NCI-H2171 treated with DMSO at 0.1 percent for 48 hours (cell line): ENCODE measurements at places on chromosomes 2 and 18.

DNA sequence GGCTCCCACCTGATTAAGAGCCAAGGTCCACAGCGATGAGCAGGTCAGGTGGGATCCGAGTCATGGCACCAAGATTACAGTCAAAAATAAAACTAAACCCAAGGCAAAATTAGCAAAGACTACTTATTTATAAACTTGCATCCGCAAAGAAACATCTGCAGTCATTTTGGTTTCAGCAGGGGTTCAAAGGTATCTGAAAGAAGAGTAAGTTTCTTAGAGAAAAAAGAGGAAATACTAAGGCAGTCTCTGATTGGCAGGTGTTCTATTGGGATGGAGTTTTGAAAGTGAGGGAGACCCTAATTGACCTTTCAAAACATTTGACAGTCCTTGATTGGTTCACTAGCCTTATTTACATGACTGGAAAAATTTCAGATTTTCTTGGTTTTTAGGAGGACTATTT lies 11.0 kb upstream of the PLB1 start:
- no peak for DNase-seq

- no peak for DNase-seq
Observed at GRCh38 chr2:138838851-138839620, 58.8 kb upstream of the NXPH2 start.

DNA sequence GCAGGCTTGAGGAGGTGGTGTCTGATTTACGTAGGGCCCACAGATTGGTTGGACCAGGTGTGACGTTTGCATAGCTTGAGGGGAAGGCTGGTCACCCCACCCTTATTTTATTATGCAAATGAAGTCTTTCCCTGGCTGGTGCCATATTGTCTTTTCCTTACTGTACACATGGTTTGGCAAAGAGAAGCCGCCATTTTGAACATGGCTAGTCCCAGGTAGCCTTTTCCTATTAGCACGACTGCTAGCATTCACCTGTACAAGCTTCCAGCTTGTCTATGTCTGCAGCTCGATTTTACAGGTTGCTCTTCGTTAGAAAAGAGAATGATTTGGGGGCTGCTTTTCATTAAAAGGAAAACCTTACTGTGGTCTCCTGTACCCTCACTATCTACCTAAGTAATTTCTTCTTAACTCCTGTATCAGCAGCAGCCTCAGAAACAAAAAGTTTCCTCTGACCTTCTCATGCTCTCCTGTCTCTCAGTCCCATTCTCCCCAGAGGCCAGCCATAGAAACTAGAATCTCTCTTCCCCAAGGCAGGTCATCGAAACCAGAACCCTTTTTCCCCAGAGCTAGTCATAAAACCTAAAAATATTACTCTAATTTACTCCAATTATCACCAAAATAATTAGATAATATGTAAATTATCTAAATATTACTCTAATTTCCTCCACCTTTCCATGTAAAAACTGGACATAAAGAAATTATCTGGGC lies 151.8 kb downstream of the B3GNT2 start:
- no peak for DNase-seq

DNA sequence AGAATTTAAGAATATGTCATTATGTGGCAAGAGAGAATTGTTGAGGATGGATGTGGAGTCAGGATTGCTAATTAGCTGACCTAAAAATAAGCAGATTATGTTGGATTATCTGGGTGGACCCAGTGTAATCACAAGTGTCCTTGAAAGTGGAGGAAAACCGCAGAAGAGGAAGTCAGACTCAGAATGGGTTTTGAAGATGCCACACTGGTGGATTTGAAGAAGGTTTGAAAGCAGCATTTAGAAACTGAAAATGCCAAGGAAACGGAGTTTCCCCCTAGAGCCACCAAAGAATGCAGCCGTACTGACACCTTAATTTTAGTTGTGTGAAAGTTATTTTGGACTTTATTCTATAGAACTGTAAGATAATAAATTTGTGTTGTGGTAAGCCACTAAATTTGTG lies 41.6 kb upstream of the DPP10 start:
- no peak for DNase-seq

- DNase-seq: no peak
Observed at GRCh38 chr2:118016911-118017310, 3.0 kb upstream of the CCDC93 start.

- DNase-seq: no peak
Observed at GRCh38 chr18:62738639-62739038, 23.3 kb downstream of the PHLPP1 start.

- DNase-seq: no peak
Observed at GRCh38 chr18:44599412-44599811, 81.3 kb upstream of the SETBP1 start.

DNA sequence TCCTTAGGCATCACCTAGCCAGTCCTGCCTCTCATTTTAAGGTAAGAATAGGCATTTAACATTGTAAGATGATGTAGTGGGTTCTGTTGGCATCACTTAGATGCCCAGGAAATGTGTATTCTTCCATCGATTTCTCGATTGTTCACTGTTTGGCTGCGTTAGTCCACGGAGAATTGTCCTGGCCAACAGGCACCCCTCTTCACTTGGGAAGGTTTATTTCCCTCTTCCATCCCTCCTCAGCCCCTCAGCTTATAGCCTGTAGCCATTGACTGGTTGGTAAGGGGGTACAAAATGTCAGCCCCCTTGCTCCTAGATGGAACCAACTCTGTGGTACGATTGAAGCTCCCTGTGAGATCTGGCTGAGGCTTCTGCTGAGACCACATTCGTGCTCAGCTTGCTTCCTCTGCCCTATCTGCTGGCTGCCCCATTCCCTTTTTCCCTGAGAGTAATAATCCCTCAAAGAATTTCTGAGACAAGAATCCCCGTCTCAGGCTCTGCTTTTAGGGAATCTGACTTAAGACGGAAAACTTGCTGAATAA lies 43.4 kb downstream of the PLEKHA3 start:
- no peak for DNase-seq

GRCh38 chr2:30675758-30676157 lies 131.5 kb downstream of the CAPN13 start:
- DNase-seq: no peak

- DNase-seq: no peak
Observed at GRCh38 chr2:231665245-231666170, 42.8 kb upstream of the PTMA start.

DNA sequence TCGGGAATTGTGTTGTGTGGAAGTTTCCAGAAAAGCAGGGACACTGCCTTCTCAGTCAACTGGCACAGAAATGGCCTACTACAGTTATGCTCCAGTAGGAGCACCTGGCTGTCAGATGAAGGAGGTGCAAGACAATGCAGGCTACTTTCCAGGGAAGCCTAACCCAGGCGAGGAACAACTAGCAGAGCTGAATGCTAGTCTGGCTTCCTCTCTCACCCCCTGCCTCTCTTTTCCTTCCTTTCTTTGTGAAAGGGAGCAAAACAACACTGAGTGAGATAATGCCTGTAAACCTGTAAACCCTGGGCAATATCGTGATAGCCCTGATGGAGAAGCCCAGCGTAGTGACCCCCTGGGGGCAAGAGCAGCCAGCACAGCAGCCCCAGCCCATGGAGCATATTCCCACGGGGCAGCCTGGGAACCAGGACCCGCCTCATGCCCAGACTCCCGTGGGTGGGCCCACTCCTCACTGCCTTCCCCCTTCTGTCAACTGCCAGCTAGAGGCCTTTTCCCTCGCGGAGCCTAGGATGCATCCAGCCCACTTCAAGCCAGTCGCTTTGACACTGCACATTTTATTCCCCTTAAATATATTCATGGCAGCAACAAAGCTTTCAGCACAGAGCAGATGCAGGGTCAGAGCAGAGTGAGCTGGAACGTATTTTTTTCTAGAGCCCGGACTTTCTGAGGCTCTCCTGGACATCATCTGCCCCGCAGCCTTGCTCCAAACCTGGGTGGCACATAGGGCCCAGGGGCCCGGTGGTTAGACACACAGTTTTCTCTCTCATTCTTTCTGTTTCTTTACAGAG lies 77.0 kb downstream of the PDCL3 start:
- no peak for DNase-seq

DNA sequence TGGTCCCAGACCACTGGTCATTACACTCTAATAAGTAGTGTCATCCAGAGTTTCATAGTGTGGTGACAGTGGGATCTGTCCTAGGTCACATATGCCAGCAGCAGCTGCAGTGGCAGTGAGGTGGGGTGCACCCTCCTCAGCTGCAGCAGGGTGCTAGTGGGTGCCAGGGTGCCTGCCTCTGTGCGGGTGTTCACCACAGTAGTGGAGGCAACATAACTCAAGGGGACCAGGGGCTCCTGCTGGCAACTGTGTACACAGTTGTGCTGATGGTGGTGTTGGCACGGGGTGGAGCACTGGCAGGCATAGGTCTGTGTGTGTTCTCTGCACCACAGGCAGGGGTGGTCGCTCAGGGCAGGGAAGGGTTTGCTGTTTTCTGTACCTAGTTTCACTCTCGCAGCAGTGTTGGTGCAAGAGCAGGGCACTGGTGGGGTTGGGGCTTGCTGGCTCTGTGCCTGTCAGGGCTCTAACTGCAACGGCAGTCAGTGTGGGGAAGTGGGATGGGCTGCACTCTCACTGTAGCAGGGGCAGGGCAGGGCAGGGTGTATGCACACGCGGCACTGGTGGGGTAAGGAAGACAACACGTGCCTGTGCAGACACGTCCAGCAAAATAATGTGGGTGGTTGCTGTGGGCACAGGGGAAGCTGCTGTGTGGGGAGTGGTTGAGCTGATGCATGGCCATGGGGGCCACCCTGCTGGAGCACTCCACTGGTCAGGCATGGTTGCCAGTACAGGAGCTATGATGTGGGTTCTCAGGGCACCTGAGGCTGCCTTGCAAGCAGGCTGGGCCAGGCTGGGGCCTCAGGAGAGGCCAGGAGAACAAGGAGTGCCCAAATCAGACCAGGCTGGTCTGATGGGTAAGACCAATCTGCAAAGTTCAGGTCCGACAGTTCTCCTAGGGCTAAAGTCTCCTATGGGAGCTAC lies 226.6 kb downstream of the MEIS1 start:
- no peak for DNase-seq
